Activated CD8-positive, alpha-beta T cell treated with anti-CD3 and anti-CD28 coated beads, Interleukin-2, amount 10 ng/mL, durations not matched to agents 7 days and 5 days (primary cell): ENCODE measurements at places on chromosomes 11 and 22.

DNA sequence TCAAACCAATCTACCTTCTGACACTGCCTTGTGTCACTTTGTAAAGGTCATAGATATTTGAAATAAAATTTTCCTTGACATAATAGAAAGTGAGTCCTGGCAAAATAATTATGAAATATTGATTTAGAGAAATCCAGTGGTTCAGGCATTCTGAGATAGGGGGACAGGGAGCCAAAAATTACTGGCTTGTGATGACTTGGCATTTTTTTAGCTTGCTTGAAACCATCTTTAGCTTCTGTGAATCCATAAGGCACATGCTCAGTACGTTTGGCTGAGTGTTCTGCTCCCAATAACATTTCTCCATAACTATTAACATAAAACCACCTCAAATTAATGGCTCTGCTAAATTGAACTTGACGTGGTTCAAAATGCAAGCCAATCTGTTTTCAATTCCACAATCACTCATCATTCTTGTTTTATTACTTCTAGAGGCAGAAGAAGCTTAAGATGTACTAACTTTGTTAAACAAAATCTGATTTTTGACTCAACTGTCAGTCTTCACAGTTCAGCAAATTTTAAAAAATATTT is 209.0 kb downstream of the LRRC4C start:
- DNase-seq, result no peak

- no peak for DNase-seq
These were observed 74.0 kb upstream of the ATXN10 start for GRCh38 chr22:45597460-45598192.

GRCh38 chr11:44270403-44271273 is 39.3 kb downstream of the ALX4 start:
- no peak for DNase-seq

DNA sequence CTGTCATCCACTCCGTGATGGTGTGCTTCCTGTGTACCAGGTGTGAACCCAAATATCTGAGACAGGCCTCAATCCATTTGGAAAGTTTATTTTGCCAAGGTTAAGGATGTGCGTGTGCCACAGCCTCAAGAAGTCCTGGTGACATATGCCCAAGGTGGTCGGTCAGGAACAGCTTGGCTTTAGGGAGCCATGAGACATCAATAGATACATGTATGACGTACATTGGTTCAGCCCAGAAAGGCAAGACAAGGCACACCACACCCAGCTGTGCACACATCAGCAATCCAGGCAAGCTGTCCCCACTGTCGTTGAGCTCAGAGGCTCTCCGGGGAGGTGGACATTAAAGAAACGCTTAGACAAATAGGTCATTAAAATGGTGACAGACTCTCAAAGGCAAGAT is 56.8 kb upstream of the SHANK2 start:
- DNase-seq, result no peak

DNA sequence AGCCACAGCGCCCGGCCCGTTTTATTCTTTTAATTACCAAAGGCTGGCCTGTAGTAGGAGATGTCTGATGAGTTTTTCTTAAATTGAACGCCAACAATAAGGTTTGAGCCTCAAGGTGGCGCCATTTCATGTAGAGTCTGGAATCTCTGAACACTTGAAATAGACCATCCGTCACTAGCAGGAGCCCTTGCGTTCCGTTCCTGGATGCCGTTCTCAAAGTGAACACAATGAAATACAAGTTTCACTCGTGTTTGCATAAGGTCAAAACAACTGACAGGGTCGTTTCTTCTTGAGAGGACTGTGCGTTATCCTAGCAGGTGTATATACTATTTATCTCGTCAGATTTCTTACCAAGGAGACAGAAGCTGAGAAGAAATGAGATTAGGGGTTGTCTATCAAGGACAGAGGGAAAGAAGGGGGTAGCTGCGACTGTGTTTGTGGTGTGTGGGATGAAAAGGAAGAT is 18.7 kb upstream of the SCGB1D1 start:
- peak; percentile 86 for DNase-seq

DNA sequence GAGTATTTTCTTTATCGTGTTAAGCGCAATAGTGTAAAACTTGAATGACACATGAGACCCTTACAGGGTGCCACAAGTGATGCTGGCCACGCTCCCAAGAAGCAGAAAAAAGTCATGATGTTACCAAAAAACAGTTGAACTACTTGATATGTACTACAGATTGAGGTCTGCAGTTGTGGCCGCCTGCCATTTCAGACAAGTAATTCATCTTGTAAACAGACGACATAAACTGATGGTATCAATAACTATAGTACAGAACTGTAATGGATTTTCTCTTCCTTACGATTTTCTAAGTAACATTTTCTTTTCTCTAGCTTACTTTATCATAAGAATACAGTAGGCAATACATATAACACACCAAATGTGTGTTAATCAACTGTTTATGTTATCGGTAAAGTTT is 5.5 kb downstream of the CD59 start:
- DNase-seq, result no peak

GRCh38 chr22:28920757-28921584 is 37.6 kb downstream of the ZNRF3 start:
- no peak for DNase-seq

GRCh38 chr11:99443276-99443675 is 422.5 kb downstream of the CNTN5 start:
- no peak for DNase-seq

GRCh38 chr11:61712846-61713245 is 32.7 kb downstream of the DAGLA start:
- DNase-seq, result no peak

GRCh38 chr11:68009391-68010089 is 587 bp upstream of the ALDH3B1 start:
- peak; percentile 47 for DNase-seq

GRCh38 chr11:64372802-64373597 is 14.0 kb downstream of the RPS6KA4 start:
- DNase-seq, result no peak

- DNase-seq, result no peak
These were observed 11.0 kb downstream of the TOB2 start for GRCh38 chr22:41435560-41435959.

GRCh38 chr11:9399466-9399865 is 15.0 kb downstream of the IPO7 start:
- no peak for DNase-seq

- DNase-seq, result no peak
These were observed 7.0 kb downstream of the C11orf86 start for GRCh38 chr11:66981976-66982578.

- no peak for DNase-seq
These were observed 295.6 kb downstream of the DDX10 start for GRCh38 chr11:108960501-108960900.

- DNase-seq, result no peak
These were observed 105.4 kb upstream of the TIMP3 start for GRCh38 chr22:32696089-32696488.

GRCh38 chr22:32325416-32325801 is 32.3 kb upstream of the RFPL3 start:
- DNase-seq, result no peak

- no peak for DNase-seq
These were observed 5.1 kb downstream of the LRRC51 start for GRCh38 chr11:72085621-72086351.

GRCh38 chr11:129286813-129287212 is 88.8 kb upstream of the BARX2 start:
- DNase-seq, result no peak
